ENCODE measurements at places on chromosomes 5 and 9.

- no peak for DNase-seq
Measured at GRCh38 chr5:1548702-1549474, 25.1 kb upstream of the LPCAT1 start.

- peak; percentile 85 for DNase-seq
Measured at GRCh38 chr5:80960531-80961375, 590 bp downstream of the RASGRF2 start.

GRCh38 chr5:142737179-142737578 lies 33.0 kb upstream of the ARHGAP26 start:
- DNase-seq, result no peak

DNA sequence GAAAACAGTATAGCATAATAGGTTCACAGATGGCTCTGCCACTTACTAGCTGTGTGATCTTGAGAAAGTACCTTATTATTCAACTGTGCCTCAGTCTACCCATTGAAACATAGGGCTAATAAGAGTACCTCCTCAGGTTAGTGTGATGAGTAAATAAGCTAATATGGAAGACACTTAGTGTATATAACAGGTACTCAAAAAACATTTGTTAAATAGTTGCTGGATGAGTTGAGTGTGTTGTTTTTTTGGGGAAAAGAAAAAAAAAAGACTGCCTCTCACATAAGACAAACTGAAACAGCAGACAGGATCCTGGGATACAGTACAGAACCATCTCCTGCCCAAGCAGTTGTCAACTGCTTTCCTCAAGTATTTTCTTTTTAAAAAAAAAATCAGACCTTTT lies 5.2 kb downstream of the STOM start:
- no peak for DNase-seq

DNA sequence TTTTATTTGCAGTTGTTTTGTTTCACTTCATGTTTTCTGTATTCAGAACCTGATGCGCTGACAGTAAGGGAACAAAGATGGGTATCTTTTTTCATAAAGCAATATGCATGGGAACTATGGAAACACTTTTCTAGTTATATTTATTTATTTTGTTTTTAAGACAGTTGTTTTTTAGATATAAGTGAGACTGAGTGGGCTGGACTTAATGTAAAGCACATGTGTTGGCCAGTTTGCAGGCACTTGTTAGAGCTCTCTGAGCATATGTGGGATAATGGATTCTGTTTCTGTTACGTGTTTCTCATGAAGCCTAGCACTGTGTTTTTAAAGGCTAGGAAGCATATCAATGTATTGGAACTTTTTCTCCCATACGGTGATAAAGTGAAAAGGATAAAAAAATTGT lies 164.1 kb downstream of the PRR16 start:
- DNase-seq, result no peak

DNA sequence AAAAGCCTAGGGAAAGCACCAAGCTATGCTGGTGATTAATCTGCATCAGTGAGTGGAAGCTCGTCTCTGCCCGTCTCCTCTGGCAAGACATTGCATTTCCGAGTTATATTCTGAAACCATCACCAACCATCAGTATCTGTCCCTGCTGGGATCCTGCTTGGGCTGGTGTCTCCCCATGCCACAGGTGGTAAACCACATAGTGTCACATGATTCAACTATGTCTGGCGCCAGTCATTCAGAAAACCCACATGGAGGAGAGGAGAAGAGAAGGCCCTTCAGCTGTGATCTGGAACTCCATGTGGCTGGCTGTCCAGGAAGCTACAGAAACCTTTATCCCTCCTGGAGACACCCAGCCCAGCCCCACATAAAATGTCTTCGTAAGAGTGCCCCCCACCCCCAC lies 4.8 kb downstream of the IL9 start:
- DNase-seq, result no peak

DNA sequence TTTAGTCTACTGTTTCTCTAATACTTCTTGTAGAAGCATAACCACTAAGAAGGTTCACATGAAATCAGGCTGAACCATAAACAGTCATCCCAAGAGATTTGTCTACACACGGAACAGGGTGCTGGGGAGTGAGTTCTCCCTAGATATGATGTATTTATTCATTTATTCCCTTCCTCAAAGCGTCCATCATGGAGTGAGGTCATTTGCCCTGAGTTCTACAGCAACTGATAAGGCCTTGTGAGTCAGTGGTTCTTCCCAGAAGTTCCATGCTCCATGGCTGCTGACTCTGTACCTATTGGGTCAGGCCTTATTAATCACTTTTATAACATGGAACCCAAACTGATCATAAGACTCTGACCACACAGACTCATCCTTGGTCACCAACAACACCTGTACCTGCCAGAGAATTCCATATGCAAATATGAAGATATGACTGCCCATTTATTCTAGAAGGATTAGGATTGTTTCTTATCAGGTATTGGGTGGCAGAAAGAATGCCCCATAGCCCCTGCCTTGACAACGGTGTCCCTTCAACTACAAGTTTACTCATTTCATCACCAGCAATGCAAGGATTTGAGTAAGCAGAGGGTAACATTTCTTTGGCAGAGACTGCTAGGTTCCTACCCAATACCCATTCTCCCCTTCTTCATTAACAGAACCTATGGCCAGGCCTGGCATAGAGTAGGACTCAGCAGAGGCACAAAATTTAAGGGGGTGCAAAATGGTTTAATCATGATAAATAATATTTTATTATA lies 118.1 kb downstream of the LHFPL2 start:
- DNase-seq, result no peak

DNA sequence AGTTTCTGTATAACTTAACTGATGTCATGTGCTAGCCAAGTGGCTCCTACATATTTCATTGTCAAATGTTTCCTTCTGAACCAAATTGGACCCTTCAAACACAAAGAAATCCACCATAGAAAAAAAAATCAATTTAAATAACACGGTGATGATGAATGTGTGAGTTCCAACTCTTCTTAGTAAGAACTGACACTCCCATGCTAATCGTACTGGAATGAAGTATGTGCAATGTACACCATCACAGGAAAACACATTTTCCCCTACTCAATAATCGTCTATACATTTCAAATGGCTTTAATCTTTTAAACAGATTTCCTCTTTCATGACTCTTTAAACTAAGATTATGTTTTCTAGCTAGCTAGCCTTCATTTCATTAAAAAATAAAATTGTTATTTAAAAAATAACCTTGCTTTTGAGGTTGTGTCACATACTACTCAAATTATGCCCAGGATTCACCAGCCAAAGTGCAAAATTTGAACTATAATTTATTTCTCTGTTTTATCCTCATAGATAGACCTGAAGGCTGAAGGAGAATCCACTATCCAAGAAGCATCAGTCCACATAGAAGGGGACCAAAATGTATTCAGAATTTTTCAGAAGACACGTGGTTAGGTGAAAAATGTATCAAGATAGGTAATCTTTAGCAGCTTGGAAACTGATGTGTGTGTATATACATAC lies 131.0 kb upstream of the ITGA1 start:
- no peak for DNase-seq

DNA sequence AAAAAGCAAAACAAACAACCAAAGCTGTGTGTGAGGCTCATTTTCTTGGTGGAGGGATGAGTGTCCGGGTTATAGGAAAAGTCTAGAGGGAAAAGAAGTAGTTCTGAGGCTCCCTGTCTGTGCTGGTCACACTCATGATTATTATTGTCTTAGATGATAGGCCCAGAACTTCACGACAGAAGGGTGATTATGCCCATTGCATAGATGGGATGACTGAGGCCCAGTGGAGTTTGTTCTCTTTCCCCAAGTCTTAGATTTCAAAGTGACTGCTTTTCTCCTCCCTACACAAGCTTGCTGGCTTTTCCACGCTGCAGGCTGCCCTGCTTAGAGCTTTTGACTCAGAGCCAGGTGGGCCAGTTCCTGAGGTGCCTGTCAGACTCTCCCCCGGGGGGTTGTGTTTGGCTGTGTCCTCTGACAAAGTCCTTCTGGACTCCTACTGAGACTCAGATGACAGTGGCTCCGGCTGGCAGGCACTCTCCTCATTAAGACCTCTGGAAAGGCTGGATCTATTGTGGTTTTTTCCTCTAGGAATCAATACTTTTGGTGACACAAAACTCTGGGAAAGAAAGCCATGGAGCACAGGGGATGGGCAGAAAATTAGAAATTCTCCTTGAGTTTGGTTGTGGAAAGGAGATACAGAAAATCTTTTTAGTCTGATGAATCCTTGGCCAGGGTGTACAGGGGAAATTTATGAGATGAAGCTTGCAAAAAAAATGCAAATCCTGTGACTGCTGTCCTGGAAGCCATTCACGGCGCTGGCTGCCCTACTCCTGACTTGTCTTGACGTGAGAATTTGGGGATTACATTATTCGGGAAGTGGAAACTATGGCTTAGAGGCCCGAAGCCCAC lies 120.9 kb downstream of the NSG2 start:
- DNase-seq, result no peak

DNA sequence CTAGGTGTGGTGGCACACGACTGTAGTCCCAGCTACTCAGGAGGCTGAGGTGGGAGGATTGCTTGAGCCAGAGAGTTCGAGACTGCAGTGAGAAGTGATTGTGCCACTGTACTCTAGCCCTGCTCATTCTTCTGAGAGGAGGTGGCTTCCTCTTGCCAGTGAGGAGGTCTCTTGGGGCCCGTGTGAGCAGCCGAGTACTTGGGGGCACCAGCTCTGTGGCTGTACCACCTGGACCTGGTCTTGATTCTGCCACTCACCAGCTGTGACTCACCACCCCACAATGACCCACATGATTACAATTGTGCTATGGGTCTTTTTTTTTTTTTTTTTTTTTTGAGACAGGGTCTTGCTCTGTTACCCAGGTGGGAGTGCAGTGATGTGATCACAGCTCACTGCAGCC lies 18.0 kb upstream of the CRB2 start:
- DNase-seq, result no peak

GRCh38 chr9:127679506-127679905 lies 27.3 kb upstream of the CFAP157 start:
- DNase-seq, result no peak

GRCh38 chr5:57896576-57896975 lies 414.0 kb upstream of the ACTBL2 start:
- no peak for DNase-seq

GRCh38 chr5:21263361-21263760 lies 1275.4 kb upstream of the CDH18 start:
- DNase-seq, result no peak

- DNase-seq, result no peak
Measured at GRCh38 chr5:177433658-177434217, 7.3 kb downstream of the GRK6 start.

- no peak for DNase-seq
Measured at GRCh38 chr9:137308057-137308619, 6.1 kb upstream of the NRARP start.

- DNase-seq, result no peak
Measured at GRCh38 chr5:55338810-55339243, 31.0 kb downstream of the MTREX start.

DNA sequence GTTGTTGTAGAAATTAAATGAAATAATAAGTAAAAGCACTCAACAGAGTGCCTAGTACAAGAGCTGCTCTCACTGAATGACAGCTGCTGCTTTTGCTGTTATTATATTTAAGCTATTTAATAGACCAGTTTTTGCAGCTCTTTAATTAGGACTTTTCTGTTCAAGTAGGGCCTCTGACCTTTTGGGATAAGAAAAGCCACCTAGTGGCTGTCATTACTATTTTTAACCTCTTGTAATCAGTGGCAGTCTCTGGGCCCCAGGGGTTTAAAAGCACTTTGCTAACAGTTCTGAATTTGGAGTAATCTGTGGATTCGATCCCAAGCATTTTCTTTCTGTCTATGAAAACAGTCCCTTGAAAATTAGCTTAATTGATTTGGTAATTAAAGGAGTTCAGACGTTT lies 121.1 kb downstream of the NUDT12 start:
- peak; percentile 9 for DNase-seq

DNA sequence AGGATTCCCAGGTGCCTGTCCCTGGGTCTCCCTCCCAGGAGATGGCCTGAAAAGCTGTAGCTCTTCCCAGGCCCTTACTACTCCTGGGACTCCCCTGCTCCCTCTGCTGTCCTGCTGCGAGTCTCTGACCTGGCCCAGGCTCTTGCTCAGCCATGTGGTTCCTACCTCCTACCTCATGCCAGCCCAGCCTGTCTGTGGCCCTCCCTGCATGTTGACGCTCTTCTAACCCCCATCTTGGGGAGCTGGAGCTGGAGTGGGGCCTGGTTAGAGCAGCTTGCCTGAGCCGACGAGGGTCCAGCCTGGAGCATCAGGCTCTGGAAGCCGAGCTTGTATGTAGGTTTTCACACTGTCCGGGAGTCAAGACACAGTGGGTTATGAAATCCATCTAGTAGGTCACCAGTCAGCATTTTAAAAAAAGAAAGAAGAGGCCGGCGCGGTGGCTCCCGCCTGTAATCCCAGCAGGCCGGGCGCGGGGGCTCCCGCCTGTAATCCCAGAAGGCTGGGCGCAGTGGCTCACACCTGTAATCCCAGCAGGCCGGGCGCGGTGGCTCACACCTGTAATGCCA lies 244.4 kb downstream of the FANCC start:
- peak; percentile 29 for DNase-seq

DNA sequence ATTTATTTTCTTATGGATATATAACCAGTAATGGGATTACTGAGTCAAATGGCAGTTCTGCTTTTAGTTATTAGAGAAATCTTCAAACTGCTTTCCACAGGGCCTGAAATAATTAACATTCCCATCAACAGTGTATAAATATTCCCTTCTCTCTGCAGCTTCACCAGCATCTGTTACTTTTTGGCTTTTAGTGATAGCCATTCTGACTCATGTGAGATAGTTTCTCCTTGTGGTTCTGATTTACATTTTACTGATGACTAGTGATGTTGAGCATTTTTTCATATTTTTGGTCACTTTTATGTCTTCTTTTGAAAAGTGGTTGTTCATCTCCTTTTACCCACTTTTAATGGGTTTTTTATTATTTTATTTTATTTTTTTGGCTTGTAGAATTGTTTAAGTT lies 1290.3 kb upstream of the CDH9 start:
- DNase-seq, result no peak

DNA sequence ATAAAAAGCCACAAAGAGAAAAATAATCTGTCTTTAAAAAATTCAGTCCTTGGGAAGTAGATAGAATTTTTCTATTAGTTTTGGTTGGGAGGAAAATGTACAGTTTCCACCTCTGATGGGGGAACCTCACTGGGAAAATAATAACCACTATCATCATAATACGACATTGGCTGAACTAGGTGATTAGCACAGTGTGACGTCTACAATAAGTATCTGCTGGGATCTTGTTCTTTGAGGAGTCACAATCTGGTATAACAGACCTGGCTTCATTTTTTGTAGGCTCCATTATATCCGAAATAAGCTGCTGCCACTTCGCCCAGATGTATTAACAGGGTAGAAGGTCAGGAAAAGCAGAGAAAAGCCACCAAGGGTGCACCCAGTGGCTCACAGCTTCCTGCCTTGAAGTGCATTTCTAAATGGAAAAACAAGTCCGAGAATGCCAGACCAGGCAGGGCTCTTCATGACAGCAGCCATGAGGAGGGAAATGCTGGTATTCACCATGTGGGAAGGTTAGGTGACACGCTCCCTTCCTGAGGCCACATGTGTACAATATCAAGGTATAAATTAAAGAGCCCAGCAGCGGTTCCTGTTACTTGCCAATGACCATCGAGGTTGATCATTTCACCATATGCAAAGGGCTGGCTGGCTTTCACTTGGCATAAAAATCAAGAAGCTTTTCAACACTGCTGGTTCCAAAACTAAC lies 152.8 kb downstream of the PRELID2 start:
- DNase-seq, result no peak

GRCh38 chr9:112502175-112502946 lies 15.7 kb downstream of the KIAA1958 start:
- DNase-seq, result no peak
